ENCODE measurements at places on chromosomes 5 and 9. TPM values are rescaled to one million over a fixed set of nuclear protein-coding genes. Genes with fewer than 3 reads are reported as not detected.
A peak's percentile ranks its signal among the peaks of the same experiment; 100 is the strongest.

The RNF224 gene
- 0.39 TPM for total RNA-seq

The VCAN gene
- 152 TPM for total RNA-seq

The MYOZ3 gene
- 0.64 TPM for total RNA-seq

The GKAP1 gene
- 47.4 TPM for total RNA-seq

- DNase-seq = no peak
- no peak overlapping the region for H3K27ac ChIP-seq
- H3K4me3 ChIP-seq = no peak overlapping the region
- H3K27me3 ChIP-seq = no peaks in the 10 kb centered on the region
These were observed 272.8 kb upstream of the SLC30A5 start for GRCh38 chr5:68821056-68821455.

GRCh38 chr9:124346347-124347163, 68.7 kb downstream of the PSMB7 start:
- no peak overlapping the region for H3K27ac ChIP-seq
- H3K4me1 ChIP-seq = peaks cover 37% of the 10 kb centered on the region
- DNase-seq = no peak
- no peak overlapping the region for H3K4me3 ChIP-seq

- H3K36me3 ChIP-seq = no peaks in the 10 kb centered on the region
- peak overlapping the region; percentile 83 for H3K4me3 ChIP-seq
- H3K27ac ChIP-seq = peak overlapping the region; percentile 97
- peaks cover 24% of the 10 kb centered on the region for H3K4me1 ChIP-seq
- peak; percentile 51 for DNase-seq
These were observed 6.3 kb downstream of the SPTAN1 start for GRCh38 chr9:128558431-128559310.

GRCh38 chr5:74945561-74946165, 79.5 kb upstream of the FAM169A start:
- H3K36me3 ChIP-seq = no peaks in the 10 kb centered on the region
- H3K4me3 ChIP-seq = peak overlapping the region; percentile 61
- DNase-seq = no peak
- H3K27me3 ChIP-seq = no peaks in the 10 kb centered on the region
- H3K27ac ChIP-seq = peak overlapping the region; percentile 75

GRCh38 chr5:98637557-98637956, 135.9 kb upstream of the RGMB start:
- peaks cover 23% of the 10 kb centered on the region for H3K4me1 ChIP-seq
- no peaks in the 10 kb centered on the region for H3K36me3 ChIP-seq
- H3K27me3 ChIP-seq = peaks cover 2% of the 10 kb centered on the region
- H3K27ac ChIP-seq = peak overlapping the region; percentile 69
- DNase-seq = no peak

DNA sequence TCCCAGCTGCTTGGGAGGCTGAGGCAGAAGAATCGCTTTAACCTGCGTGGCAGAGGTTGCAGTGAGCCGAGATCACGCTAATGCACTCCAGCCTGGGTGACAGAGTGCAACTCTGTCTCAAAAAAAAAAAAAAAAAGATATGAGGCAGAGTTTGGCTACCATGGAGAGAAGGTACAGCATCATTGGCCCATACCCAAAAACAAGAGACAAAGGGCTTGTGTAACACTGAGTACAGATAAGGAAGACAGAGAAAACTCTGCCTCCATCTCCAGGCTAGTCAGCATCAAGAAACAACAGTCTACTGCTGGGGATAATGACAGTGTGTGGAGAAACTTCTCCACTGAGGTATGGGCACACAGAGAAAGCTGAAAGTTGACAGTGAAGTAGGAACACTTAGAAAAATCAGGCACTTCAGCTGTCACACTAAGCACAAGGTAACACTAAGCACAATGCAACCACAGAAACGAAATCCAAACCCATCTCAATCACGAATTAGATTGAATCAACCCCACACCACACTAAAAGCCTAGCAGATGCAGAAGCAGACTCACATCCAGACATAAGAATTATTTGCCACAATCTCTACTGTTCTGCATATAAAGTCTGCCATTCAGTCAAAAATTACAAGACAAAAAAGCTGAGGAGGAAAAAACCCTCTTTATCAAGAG, 10.5 kb downstream of the PJA2 start:
- H3K4me3 ChIP-seq = peak overlapping the region; percentile 6
- peak overlapping the region; percentile 23 for H3K27ac ChIP-seq
- H3K36me3 ChIP-seq = peaks cover 4% of the 10 kb centered on the region

DNA sequence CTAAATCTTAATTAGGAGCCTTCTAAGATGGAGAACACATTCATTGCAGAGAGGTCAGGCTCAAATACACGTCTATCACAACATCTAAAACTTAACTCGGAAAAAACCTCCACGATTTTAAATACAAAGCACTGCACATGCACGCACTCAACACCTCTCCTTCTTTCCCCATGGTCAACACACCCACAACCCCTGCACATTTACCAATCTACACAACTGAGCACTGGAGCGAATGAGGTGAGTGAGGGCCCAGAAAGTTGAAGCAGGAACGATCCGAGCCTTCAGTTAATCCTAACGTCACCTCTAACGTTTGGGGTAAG, 278 bp upstream of the NIPSNAP3A start:
- DNase-seq = no peak
- H3K27ac ChIP-seq = peak overlapping the region; percentile 98
- peaks cover 9% of the 10 kb centered on the region for H3K4me1 ChIP-seq
- peak overlapping the region; percentile 100 for H3K4me3 ChIP-seq
- no peaks in the 10 kb centered on the region for H3K36me3 ChIP-seq

DNA sequence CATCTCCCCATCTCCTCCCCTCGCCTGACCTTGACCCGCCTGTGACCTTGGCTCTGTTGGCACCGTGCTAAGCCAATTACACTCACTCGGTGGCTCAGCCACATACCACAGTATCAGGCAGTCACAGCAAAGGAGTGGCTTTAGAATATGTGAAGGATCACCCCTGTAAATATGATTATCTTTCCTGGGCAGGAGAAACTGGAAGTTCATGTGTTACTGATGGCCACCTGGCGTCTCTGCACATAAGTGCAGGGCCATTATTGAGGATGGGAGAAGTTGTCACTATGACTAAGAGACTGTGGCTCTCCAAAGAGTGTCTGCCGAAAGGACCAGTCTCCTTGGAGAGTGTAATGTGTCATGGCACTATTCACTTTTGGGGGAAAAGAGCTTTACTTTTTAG, 116.9 kb upstream of the S1PR3 start:
- DNase-seq = no peak
- H3K4me1 ChIP-seq = no peaks in the 10 kb centered on the region
- no peaks in the 10 kb centered on the region for H3K27me3 ChIP-seq
- H3K4me3 ChIP-seq = no peak overlapping the region
- no peak overlapping the region for H3K27ac ChIP-seq

DNA sequence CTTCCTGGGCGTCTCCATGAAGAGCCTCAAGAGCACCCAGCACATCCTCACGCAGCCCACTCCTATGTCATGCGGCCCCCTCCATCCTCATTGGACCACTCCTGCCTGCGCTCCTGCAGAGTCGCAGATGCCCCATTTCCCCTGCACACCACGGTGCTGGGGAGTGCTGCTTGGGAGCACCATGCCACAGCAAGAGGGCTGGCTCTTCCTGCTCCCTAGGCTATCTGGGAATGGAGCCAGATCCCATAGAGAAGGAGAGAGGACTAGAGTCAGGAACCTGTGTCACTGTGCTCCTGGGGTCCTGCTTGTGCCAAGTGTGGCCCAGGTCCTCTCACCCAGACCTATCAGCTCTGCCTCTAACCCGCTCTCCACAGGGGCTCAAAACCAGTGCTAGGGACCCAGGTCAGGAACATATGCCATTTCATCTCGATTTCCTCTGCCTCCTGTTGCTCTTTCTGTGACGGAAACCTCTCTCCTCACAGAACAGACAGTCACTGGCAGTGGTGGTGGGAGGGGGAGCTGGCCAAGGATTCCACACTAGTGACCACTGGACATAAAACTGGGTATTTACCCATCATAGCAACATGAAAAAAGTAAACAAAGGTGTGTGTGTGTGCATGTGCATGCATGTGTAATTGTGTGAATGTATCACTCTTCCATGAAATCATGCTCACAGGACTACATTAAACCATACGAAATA, 178.4 kb downstream of the TTLL11 start:
- H3K36me3 ChIP-seq = no peaks in the 10 kb centered on the region
- no peaks in the 10 kb centered on the region for H3K27me3 ChIP-seq
- peaks cover 4% of the 10 kb centered on the region for H3K4me1 ChIP-seq
- no peak for DNase-seq

GRCh38 chr5:104370523-104370922, 807.9 kb upstream of the NUDT12 start:
- H3K4me1 ChIP-seq = peaks cover 15% of the 10 kb centered on the region
- peaks cover 4% of the 10 kb centered on the region for H3K36me3 ChIP-seq
- no peak overlapping the region for H3K4me3 ChIP-seq
- H3K27me3 ChIP-seq = no peaks in the 10 kb centered on the region
- no peak overlapping the region for H3K27ac ChIP-seq

- H3K27ac ChIP-seq = peak overlapping the region; percentile 97
- H3K4me3 ChIP-seq = peak overlapping the region; percentile 99
- H3K4me1 ChIP-seq = no peaks in the 10 kb centered on the region
- peaks cover 9% of the 10 kb centered on the region for H3K36me3 ChIP-seq
These were observed 9.9 kb upstream of the PCDHB2 start for GRCh38 chr5:141084487-141084989.

- no peak overlapping the region for H3K27ac ChIP-seq
- peak overlapping the region; percentile 53 for H3K4me3 ChIP-seq
- no peak for DNase-seq
- H3K36me3 ChIP-seq = no peaks in the 10 kb centered on the region
- peaks cover 2% of the 10 kb centered on the region for H3K27me3 ChIP-seq
These were observed 3.8 kb downstream of the TARS1 start for GRCh38 chr5:33444542-33444941.

- H3K27ac ChIP-seq = no peak overlapping the region
- no peaks in the 10 kb centered on the region for H3K4me1 ChIP-seq
- DNase-seq = no peak
- H3K36me3 ChIP-seq = no peaks in the 10 kb centered on the region
These were observed 16.6 kb upstream of the CCDC112 start for GRCh38 chr5:115313052-115313451.

GRCh38 chr9:6781476-6781875, 23.7 kb downstream of the KDM4C start:
- DNase-seq = no peak
- no peaks in the 10 kb centered on the region for H3K36me3 ChIP-seq
- H3K4me3 ChIP-seq = no peak overlapping the region
- H3K27me3 ChIP-seq = peaks cover 6% of the 10 kb centered on the region
- peaks cover 35% of the 10 kb centered on the region for H3K4me1 ChIP-seq

GRCh38 chr9:37491939-37492338, 6.2 kb downstream of the POLR1E start:
- H3K4me3 ChIP-seq = no peak overlapping the region
- no peak for DNase-seq
- peaks cover 2% of the 10 kb centered on the region for H3K27me3 ChIP-seq
- H3K27ac ChIP-seq = no peak overlapping the region
- peaks cover 4% of the 10 kb centered on the region for H3K36me3 ChIP-seq
- H3K4me1 ChIP-seq = peaks cover 4% of the 10 kb centered on the region

- no peak overlapping the region for H3K4me3 ChIP-seq
- H3K27me3 ChIP-seq = peaks cover 4% of the 10 kb centered on the region
- H3K27ac ChIP-seq = no peak overlapping the region
- H3K36me3 ChIP-seq = no peaks in the 10 kb centered on the region
These were observed 159.1 kb upstream of the IRX2 start for GRCh38 chr5:2910401-2911175.

DNA sequence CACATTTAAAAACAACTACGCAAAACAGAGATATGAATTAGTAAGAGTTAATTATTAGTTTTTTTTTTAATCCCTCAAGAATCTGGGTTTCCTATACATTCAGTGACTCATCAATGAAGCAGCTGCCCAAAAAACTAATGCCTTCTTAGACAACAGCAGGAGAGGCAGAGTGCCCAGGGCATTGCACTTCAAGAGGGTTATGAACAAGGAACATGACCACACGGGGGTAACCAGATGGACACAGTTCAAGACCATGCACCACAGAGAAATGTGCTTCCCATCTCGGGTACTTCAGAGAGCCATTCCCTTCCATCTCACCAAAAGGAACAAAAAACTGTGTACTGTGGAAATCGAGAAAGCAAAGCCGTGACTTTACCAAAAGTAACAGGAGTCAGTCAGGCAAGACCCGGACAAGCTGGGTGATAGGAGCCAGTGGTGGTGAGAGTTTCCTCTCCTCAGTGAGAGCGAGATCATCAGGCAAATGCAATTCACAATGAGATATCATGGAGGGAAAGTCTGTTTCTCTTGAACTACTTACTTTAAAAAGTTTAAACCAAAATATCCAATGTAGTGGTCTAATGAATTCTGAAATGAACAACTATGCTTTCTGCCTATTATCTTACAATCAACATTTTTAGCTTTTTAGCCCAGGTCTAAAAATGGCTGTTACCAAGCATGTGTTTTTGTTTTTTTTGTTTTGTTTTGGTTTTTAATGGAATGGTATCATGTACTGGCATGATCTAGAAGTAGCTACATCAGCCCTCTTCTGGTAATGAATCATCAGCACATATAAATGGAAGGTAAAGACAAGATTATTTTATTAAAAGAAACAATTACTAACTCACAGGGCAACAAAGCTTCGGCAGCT, 192.1 kb downstream of the TSSK1B start:
- H3K4me3 ChIP-seq = no peak overlapping the region
- peaks cover 8% of the 10 kb centered on the region for H3K27me3 ChIP-seq
- H3K36me3 ChIP-seq = peaks cover 12% of the 10 kb centered on the region
- DNase-seq = no peak

DNA sequence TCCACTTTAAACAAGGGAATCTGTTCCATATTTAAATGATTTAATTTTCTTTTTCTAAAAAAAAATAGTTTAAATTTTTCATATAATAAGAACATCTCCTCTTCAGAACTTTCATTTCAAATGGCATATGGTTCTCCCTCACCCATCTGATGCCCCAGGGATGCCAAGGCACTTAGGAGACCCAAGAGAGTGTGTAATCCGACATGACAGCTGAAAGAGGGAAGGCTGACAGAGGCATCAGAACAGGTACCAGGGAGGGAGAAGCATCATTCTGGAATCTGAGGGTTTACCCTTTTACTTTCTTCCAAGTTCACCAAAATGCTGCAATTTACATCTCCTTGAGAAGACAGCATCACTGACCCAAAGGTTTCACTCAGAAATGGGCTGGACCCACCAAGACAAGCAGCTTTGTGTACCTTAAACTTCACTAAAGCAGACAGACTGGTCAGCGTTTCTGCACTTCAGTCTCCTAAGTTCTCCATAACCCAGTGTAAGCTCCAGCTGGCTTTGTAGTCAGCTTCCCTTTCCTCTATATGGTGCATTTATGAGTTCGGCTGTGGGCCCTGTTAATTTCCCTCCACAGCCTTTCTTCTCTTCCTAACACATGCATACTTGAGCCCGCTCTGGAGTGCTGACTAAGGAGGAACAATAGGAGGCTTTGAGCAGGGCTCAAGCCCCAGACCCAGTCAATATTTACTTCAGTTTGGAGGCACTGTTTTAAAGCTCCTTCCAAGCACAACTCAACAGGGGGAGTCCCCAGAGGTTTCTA, 17.7 kb downstream of the EFNA5 start:
- peak; percentile 21 for DNase-seq
- peaks cover 60% of the 10 kb centered on the region for H3K4me1 ChIP-seq
- peaks cover 1% of the 10 kb centered on the region for H3K27me3 ChIP-seq
- peak overlapping the region; percentile 83 for H3K4me3 ChIP-seq
- H3K36me3 ChIP-seq = no peaks in the 10 kb centered on the region

GRCh38 chr5:156155598-156155997, 171.4 kb upstream of the SGCD start:
- no peaks in the 10 kb centered on the region for H3K27me3 ChIP-seq
- H3K4me3 ChIP-seq = no peak overlapping the region
- no peaks in the 10 kb centered on the region for H3K36me3 ChIP-seq
- peaks cover 3% of the 10 kb centered on the region for H3K4me1 ChIP-seq
- no peak for DNase-seq

Data from glutamatergic neuron (in vitro differentiated cells).